ENCODE measurements at places on chromosomes 1 and 21.

- no peak for DNase-seq
Measured at GRCh38 chr21:33099131-33099530, 29.2 kb downstream of the OLIG1 start.

GRCh38 chr1:41449326-41449921 is 35.1 kb downstream of the EDN2 start:
- no peak for DNase-seq

DNA sequence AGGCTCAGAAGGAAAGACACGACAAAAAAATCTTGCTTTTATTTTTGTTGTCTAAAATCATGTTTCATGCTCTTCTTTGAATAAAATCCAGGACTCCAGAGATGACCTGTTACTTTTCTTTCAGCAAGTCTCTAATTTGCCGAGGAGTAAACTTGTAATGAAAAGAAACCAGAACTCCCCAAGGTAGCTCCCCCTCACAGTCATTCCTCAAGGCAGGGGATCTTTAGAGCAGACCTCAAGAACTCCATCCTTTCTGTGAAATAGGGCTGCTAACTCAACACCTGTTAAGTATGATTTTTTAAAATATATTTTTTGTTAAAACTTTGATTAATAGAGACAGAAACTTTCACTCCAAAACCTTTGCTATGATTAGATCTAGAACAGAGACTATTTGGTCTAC is 82.7 kb upstream of the ABCD3 start:
- no peak for DNase-seq

GRCh38 chr1:8374812-8375211 is 56.9 kb downstream of the SLC45A1 start:
- no peak for DNase-seq

GRCh38 chr1:161046605-161047228 is 940 bp upstream of the USF1 start:
- no peak for DNase-seq

GRCh38 chr1:65992831-65993271 is 200.2 kb downstream of the PDE4B start:
- DNase-seq: no peak

GRCh38 chr21:36059823-36060158 is 535 bp downstream of the SETD4 start:
- peak; percentile 12 for DNase-seq

- DNase-seq: no peak
Measured at GRCh38 chr21:42580793-42581321, 67.2 kb downstream of the SLC37A1 start.

GRCh38 chr1:232954594-232955365 is 4.4 kb downstream of the NTPCR start:
- DNase-seq: no peak

DNA sequence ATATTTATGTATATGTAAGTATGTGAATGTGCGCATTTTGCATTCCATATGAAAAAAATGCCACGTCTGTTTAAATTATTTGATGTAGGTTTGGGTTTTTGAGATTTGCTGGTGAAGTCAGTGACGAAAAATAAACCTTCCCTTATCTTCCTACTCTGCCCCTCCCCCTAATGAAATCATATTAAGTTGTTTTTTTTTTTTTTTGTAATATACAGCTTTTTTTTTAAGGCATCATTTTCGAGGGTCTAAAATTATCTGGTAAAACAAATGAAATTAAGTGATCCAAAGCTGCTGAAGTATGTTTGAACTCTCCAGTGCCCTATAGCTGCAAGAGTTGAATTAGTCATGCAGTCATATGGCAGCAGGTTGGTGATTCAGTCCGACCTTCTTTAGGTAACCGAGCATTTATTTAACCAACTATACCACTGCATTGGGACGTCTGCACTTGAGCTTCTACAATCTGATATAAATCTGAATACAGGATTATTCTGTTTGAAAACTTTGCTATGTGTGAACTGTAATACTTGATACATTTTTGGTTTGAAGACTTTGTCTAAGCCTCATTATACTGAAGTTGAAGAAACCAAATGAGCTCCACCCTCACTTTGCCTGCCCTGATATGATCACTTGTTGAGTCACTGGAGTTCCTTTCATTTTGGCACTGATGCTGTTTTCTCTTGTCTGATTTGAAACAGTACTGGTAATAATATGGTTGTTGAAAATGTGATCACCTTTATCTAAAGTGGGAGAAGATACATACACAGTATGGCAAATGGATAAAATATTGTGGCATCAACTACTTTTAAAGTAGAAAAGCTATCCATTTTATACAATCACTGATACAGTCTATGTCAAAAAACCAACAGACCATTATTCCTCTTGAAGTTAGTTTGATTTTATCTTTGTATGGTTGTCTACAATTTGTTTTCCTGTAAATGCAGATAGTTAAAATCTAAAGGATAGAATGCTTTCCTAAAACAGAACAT is 11.7 kb downstream of the PDIK1L start:
- DNase-seq: no peak

GRCh38 chr1:205689479-205689878 is 9.2 kb upstream of the SLC45A3 start:
- DNase-seq: no peak

GRCh38 chr1:55213885-55214211 is 1.3 kb downstream of the USP24 start:
- DNase-seq: no peak

GRCh38 chr1:211332036-211332616 is 5.5 kb downstream of the TRAF5 start:
- DNase-seq: no peak

- no peak for DNase-seq
Measured at GRCh38 chr1:19153169-19153568, 56.9 kb downstream of the UBR4 start.

DNA sequence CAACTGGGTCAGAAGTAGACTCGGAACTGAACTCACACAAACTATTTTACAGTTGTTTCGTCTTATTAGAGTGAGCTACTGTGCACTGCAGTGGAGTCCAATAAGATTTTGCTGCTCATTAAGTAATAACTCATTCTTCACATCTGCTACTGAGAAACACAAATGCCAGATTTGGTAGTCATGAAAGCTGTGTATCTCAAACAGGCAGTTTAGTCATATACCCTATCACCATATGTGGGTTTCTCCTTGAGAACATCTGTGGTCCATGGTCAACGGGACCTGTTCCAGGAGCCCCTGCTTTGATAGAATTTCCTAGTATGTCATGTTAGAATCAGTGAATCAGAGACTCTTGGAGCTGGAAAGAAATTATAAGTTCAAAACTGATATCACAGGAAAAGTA is 60.4 kb downstream of the ALG14 start:
- no peak for DNase-seq

GRCh38 chr1:94280541-94280940 is 43.2 kb upstream of the ARHGAP29 start:
- no peak for DNase-seq

- no peak for DNase-seq
Measured at GRCh38 chr1:225908013-225908640, 15.9 kb downstream of the PYCR2 start.

GRCh38 chr1:63981408-63981773 is 207.6 kb downstream of the ROR1 start:
- no peak for DNase-seq

- DNase-seq: no peak
Measured at GRCh38 chr1:201795066-201795465, 33.9 kb upstream of the IPO9 start.

- peak; percentile 2 for DNase-seq
Measured at GRCh38 chr1:201792534-201793305, 36.2 kb upstream of the IPO9 start.

DNA sequence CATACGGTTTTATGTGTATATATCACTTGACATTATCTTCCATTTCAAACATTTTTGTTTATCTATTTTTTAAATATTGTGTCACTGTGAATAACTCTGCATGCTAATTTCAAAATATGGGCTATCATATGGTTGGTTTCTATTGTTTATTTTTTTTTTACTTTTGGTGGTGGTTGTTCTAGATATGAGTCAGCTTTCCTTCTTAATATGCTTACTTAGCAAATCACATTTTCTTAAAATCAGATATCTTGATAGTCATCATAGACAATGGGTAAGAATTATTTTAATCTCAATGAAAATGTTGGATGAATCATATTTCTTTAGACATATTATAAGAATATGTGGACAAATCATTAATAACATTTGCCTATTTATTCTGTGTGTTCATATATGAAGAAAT is 881.5 kb downstream of the BRINP3 start:
- no peak for DNase-seq

DNA sequence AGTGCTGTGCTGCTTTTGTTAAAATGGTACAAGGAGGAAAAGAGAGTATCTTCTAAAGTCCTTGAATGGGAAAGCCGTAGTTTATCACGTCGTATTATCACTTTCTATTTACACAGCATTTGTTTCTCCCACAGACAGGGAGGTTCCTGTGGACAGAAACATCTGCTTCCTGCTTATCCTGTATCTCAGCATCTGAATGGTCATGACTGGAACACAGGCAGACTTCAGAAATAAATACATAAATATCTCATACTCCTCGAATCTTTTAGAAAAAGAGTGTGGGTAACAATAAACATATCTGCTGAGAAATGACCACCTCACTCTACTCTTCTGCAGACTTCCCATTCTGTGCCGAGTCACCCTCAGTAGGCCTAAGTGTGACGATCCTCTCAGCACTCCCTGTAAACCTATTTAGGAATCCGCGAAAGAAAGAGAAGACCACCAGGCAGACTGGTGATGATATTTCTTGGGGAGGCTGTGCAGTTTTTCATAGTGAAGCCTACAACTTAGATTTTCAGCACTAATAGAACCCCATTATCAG is 393.5 kb downstream of the SMYD3 start:
- no peak for DNase-seq
